NCI-H2081 treated with DMSO at 0.1 percent for 48 hours (cell line): ENCODE measurements at places on chromosomes 2 and 18.

DNA sequence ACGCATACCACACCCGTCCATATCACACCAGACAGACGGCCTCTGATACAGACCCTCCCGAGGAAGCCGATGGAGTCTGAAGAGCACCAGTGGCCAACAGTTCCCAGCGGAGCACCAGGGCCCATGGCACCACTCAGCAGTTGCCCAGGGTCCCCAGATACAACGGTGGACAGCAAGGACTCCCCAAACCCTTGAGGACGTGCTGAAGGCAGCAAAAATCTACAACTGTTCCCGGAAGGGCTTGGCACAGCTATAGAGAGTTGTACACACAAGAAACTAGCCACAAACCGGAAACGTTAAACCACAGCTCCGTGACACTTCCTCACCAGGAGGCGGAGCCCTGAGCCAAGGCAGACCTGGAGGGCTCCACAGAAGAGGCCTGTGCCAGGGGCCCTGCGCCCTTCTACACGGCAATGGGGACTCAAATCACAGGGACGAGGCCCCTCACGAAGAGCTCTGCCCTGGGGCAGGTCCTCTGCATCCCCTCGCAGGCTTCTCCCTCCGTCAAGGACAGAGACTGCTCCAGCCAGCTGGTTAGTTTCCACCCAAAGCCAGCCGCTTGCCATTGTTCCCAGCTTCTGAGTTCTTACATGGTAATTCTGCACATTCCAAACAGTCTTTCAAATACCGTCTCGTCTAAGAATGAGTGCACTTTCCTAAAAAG is 133.4 kb downstream of the HDAC4 start:
- DNase-seq = no peak

DNA sequence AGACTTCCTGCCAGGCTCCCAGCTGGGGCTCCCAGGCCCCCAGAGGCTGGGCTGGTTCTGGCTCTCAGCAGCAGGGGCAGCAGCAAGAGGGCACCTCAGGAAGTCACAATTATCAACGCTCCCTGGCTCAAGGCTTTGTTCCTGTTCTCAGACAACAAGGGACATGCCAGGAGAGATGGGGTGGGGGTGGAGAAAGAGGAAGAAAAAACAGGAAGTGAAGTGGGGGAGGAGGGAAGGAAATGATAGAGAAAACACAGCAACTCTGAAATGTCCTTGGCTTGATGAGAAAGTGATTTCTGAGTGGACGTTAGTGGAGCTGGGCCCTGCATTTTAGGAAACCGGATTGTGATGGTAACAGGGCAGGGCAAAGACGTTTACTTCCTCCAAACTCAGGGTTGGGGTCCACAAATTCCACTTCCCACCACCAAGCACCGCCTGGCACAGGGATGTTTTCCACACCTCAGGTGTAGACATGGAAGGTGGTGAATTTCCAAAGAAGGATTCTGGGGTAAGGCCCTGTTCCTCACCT is 40.4 kb downstream of the CYRIA start:
- DNase-seq = no peak

GRCh38 chr18:7601246-7601615 is 34.1 kb downstream of the PTPRM start:
- DNase-seq = no peak

DNA sequence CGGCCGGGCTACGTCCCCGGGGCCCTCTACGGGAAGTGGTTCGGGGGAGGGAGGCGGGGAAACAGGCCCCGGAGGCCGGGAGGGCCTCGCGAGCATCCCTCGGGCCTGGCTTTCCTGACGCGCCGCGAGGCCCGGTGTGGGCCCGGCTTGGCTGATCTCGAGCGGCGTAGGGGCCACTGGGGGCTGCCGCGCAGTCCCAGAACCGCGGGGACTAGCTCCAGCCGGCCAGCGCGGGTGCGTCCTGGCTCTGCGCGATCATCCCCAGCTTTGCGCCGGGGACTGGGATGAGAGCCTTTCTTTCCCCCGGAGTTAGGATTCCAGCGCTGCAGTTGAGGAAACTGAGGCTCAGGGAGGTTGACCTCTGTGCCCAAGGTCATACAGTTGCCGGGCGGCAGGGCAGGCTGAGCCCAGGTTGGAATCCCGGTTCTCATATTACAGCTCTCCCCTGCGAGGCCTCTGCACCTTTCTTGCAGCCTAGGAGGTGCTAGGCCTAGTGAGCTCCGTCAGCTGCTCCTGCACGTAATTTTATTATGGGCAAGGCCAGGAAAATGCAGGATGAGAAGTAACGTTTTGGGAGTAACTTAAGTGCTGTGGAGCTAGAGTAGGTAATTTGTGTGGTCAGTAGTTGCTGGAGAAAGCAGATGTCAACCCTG is 501 bp downstream of the LPIN1 start:
- no peak for DNase-seq

- DNase-seq = no peak
Observed at GRCh38 chr2:58769111-58769863, 528.2 kb upstream of the FANCL start.

- no peak for DNase-seq
Observed at GRCh38 chr2:102337481-102338386, 17.9 kb upstream of the IL18R1 start.

- DNase-seq = no peak
Observed at GRCh38 chr18:49123431-49123830, 172.7 kb upstream of the SMAD7 start.

- no peak for DNase-seq
Observed at GRCh38 chr2:16687222-16687621, 21.6 kb upstream of the CYRIA start.

GRCh38 chr2:175964195-175964594 is 37.9 kb downstream of the LNPK start:
- no peak for DNase-seq

GRCh38 chr2:241855245-241855887 is 3.3 kb downstream of the PDCD1 start:
- DNase-seq = no peak
